ENCODE measurements at places on chromosomes 7 and 10. TPM values are rescaled to one million over a fixed set of nuclear protein-coding genes. Genes with fewer than 3 reads are reported as not detected.
A peak's percentile ranks its signal among the peaks of the same experiment; 100 is the strongest.

DNA sequence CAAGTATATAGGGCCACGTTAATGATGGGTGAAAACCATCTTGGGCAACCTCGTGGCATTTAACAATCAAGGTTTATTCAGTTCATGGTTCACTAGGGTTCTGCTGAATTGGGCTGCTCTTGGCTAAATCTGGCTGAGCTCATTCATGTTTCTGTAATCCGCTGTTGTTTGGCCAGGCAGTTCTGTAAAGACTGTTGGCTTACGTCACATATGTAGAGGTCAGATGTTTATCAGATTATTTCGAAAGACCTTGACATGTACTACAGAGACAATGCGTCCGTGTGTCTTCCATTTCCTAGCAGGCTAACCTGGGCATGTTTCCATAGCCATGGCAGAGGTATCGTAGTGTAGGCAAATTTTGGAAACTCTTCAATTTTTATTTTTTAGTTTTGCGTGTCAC lies 190.0 kb upstream of the ZWINT start:
- no peak for ATAC-seq

- ATAC-seq, result no peak
Observed at GRCh38 chr10:131946321-131946751, 35.4 kb downstream of the BNIP3 start.

GRCh38 chr10:86699125-86699524 lies 30.8 kb downstream of the LDB3 start:
- ATAC-seq, result no peak

GRCh38 chr10:73839276-73839966 lies 28.0 kb upstream of the NDST2 start:
- ATAC-seq, result no peak

- ATAC-seq, result no peak
Observed at GRCh38 chr7:45181991-45182855, 24.6 kb downstream of the RAMP3 start.

DNA sequence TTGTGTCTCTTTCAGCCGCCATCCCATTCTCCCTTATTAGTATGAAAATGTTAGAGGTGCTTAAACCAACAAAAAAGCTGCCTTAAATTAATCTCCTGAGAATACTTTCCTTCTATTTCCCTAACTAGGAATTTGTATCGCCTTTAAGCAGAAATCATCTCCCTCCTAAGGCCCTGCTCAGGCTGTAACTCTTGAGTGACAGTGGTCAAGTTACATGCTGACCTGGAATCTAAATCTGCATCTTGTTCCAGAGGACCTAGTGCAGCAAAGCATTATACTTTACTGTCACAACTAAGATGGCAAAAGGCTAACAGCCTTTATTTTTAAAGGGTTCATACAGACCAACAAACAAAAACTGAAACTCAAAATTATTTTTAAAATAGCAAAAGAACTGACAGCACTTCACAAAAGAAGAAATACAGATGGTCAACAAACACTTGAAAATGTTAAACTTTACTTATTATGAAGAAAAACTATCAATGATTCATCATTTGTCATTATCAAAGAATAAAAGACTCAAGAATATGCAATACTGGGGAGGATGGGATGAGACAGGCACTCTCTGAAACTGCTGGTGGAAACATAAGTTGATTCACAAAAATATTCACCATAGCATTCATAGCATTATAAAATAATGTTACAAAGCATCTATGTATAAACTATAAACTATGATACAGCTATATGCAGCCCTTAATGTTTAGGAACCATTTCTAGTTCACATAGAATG lies 11.0 kb downstream of the CYREN start:
- peak; percentile 62 for ATAC-seq

- no peak for ATAC-seq
Observed at GRCh38 chr7:64431838-64432237, 118.1 kb downstream of the ZNF736 start.

DNA sequence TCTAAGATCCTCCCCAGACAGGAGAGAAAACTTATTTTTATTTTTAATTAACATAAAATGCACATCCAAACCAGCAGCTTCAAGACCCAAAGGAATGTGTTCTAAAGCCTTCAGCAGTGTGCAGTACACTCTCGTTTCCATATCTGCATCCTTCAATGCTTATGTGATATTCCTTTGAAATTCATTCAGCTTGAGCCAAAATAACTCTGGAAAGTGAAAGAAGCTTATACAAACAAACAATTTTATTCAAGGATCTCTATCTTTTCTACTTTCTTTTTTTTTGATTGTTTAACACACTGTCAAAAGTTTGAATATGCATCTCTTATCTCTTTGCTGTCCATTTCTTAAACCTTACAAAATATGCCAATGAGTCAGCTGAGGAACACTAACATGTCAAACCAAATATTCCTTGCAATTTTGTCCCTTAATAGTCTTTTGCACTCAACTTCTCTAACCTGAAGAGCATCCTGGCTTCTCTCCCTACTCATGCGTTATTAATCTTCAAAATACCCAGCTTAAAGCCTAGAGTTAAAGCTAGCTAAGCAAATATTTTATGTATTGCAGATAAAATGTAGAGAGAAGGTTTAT lies 124.3 kb downstream of the THSD7A start:
- ATAC-seq, result no peak

- no peak for ATAC-seq
Observed at GRCh38 chr7:158053183-158053915, 534.3 kb downstream of the PTPRN2 start.

- no peak for ATAC-seq
Observed at GRCh38 chr7:27141923-27142579, 1.4 kb downstream of the HOXA5 start.

Gene SYT15B
- 0.11 TPM for total RNA-seq

Gene CYP2W1
- not detected for total RNA-seq

Gene CPED1
- total RNA-seq, result not detected

Gene APBB1IP
- 50.4 TPM for total RNA-seq

Gene MGMT
- 18.7 TPM for total RNA-seq
